ENCODE measurements at places on chromosomes 2 and 18. TPM values are rescaled to one million over a fixed set of nuclear protein-coding genes. Genes with fewer than 3 reads are reported as not detected.
A peak's percentile ranks its signal among the peaks of the same experiment; 100 is the strongest.

DNA sequence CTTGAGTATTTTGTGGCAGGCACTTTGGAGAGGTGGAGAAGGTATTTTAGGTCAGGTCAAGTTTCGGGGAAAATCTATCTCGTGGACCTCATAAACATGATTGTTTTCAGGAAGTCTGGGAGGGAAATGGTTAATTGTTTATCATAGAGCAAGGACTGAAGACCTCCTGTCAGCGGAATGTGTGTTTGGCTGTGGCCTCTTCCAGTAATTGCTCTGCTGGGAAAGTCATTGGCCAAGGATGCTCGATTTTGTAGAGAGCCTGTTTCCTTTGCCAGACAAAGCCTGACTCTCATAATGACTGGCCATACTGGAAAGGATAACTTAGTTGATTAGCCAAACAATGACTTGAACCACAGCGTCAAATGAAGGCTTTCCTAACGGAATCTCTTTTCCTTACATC is 30.0 kb downstream of the IL1R2 start:
- H3K36me3 ChIP-seq: no peaks in the 10 kb centered on the region
- H3K4me3 ChIP-seq: no peak overlapping the region
- peaks cover 16% of the 10 kb centered on the region for H3K4me1 ChIP-seq
- peak overlapping the region; percentile 45 for H3K27ac ChIP-seq

GRCh38 chr2:105999211-105999989 is 194.7 kb downstream of the UXS1 start:
- H3K27me3 ChIP-seq: no peaks in the 10 kb centered on the region
- DNase-seq: peak; percentile 46
- no peak overlapping the region for H3K4me3 ChIP-seq

- no peaks in the 10 kb centered on the region for H3K36me3 ChIP-seq
- no peak overlapping the region for H3K27ac ChIP-seq
- DNase-seq: no peak
- no peaks in the 10 kb centered on the region for H3K4me1 ChIP-seq
Measured at GRCh38 chr18:50832754-50833153, 12.9 kb upstream of the MRO start.

GRCh38 chr2:109254174-109254904 is 125.3 kb downstream of the SH3RF3 start:
- peaks cover 29% of the 10 kb centered on the region for H3K4me1 ChIP-seq
- no peak for DNase-seq
- no peak overlapping the region for H3K4me3 ChIP-seq
- no peak overlapping the region for H3K27ac ChIP-seq
- H3K36me3 ChIP-seq: no peaks in the 10 kb centered on the region

GRCh38 chr18:78562531-78562961 is 417.1 kb upstream of the SALL3 start:
- H3K4me3 ChIP-seq: no peak overlapping the region
- H3K27ac ChIP-seq: no peak overlapping the region
- peaks cover 9% of the 10 kb centered on the region for H3K27me3 ChIP-seq
- H3K4me1 ChIP-seq: no peaks in the 10 kb centered on the region
- no peak for DNase-seq

GRCh38 chr2:193963472-193964119 is 1693.4 kb upstream of the SLC39A10 start:
- no peaks in the 10 kb centered on the region for H3K27me3 ChIP-seq
- DNase-seq: peak; percentile 19

GRCh38 chr2:200095436-200095835 is 140.1 kb downstream of the MAIP1 start:
- H3K36me3 ChIP-seq: no peaks in the 10 kb centered on the region
- no peak overlapping the region for H3K27ac ChIP-seq
- no peak overlapping the region for H3K4me3 ChIP-seq
- no peaks in the 10 kb centered on the region for H3K27me3 ChIP-seq
- no peak for DNase-seq

- no peaks in the 10 kb centered on the region for H3K27me3 ChIP-seq
- no peaks in the 10 kb centered on the region for H3K4me1 ChIP-seq
- no peak overlapping the region for H3K27ac ChIP-seq
Measured at GRCh38 chr2:160042054-160042453, 20.4 kb downstream of the PLA2R1 start.

DPP4 gene
- total RNA-seq: 13.4 TPM

GREB1L gene
- 7.2 TPM for total RNA-seq

VAMP5 gene
- total RNA-seq: 18.0 TPM

COL5A2 gene
- total RNA-seq: 787 TPM

All from muscle of leg (tissue), 16 donors.